NCI-H460 (cell line): ENCODE measurements at places on chromosomes 1 and 21. TPM values are rescaled to one million over a fixed set of nuclear protein-coding genes. Genes with fewer than 3 reads are reported as not detected.

The ETV3L gene
- not detected in 2 replicates for total RNA-seq

The XCL2 gene
- not detected in 2 replicates for total RNA-seq

The YBEY gene
- total RNA-seq: 20.8 and 23.2 TPM in 2 replicates

The EPHA2 gene
- 52.3 and 53.9 TPM in 2 replicates for total RNA-seq

The CACHD1 gene
- 3.2 and 3.5 TPM in 2 replicates for total RNA-seq

The DESI2 gene
- total RNA-seq: 114 and 119 TPM in 2 replicates

The GPR3 gene
- total RNA-seq: 1.0 and 1.1 TPM in 2 replicates

The ETS2 gene
- 5.7 and 7.2 TPM in 2 replicates for total RNA-seq

The RNU1-4 gene
- total RNA-seq: under 0.01 TPM in 2 replicates

The RNU1-2 gene
- total RNA-seq: under 0.01 TPM in 2 replicates

The ERO1B gene
- 11.0 and 16.7 TPM in 2 replicates for total RNA-seq

The RHOU gene
- 1.3 and 1.7 TPM in 2 replicates for total RNA-seq

The CLEC20A gene
- not detected in 2 replicates for total RNA-seq

The TMEM69 gene
- 50.6 and 59.2 TPM in 2 replicates for total RNA-seq

The EPHA10 gene
- 0.05 and 0.43 TPM in 2 replicates for total RNA-seq

The RCAN1 gene
- total RNA-seq: 11.2 TPM in 2 replicates

The NLRP3 gene
- not detected in 2 replicates for total RNA-seq

The PHTF1 gene
- 9.6 and 11.5 TPM in 2 replicates for total RNA-seq

The LY9 gene
- total RNA-seq: not detected in 2 replicates

The RBM11 gene
- 1.3 and 1.8 TPM in 2 replicates for total RNA-seq

The SIM2 gene
- total RNA-seq: 5.6 and 5.7 TPM in 2 replicates

The NBPF20 gene
- total RNA-seq: 2.5 and 2.8 TPM in 2 replicates

The PRAMEF17 gene
- not detected in 2 replicates for total RNA-seq

The DONSON gene
- total RNA-seq: 16.0 and 18.0 TPM in 2 replicates

The AKNAD1 gene
- total RNA-seq: 0.75 and 1.5 TPM in 2 replicates

The FCAMR gene
- total RNA-seq: not detected in 2 replicates

The CLCA4 gene
- total RNA-seq: not detected in 2 replicates

The SSR2 gene
- total RNA-seq: 487 and 490 TPM in 2 replicates

The OR10J1 gene
- total RNA-seq: 0.05 TPM in 1 of 2 replicates, not detected in the other

The GUCA2B gene
- total RNA-seq: not detected in 2 replicates

The RSPO1 gene
- total RNA-seq: not detected in 2 replicates

The RER1 gene
- 80.9 and 108 TPM in 2 replicates for total RNA-seq

The APCS gene
- not detected in 2 replicates for total RNA-seq
